GM12892 (cell line): ENCODE measurements at places on chromosomes 16 and 17.

DNA sequence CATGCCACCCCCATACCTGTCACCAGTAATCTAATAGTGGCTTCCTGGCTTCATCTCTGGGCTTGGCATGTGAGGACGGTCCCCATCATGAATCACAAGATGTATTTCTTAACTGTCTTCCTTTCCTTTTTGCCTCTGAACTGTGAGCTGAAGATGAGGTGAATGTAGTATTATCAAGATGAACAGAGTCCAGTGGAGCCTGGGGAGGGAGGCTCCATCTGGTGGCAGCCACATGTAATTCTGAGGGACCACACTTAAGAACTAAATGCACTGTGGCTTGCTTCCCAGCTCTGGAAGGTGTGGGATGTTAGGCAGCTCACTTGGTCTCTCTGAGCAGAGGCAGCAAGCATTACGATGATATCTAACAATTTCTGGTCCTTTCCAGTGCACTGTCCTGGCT is 354.9 kb upstream of the ASIC2 start:
- DNase-seq = no peak

GRCh38 chr17:39026980-39027451 is 59.8 kb upstream of the FBXO47 start:
- peak; percentile 36 for DNase-seq

DNA sequence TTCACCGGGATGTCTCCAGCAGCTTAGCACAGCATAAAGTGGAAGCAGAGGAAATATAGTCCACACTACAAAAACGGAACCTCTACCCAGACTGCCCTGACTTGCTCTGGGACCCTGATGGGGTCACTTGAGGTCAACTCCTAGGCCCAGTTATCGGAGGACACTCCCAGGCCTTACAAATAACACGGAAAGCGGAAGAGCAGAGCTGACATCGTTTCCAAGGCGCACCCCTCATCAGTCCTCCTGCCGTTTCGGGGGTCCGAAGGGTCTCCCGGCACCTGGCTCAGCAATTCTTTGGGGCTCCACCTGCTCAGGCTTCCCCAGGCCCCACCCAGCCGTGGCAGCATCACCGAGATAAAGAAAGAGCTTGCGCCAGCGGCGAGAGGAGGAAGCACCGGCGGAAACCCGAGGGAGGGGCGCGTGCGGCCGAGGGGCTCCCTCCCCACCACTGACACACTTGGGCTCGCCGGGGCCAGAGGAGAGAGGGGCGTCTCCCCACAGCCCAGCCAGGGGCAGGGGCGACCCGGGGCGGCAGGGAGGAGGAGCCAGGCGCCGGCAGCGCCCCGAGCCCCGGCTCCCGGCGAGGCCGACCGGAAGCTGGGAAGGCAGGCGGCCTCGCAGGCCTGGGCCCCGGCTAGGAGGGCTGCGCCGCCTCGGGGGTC is 727 bp downstream of the CORO7 start:
- peak; percentile 41 for DNase-seq

GRCh38 chr16:68756239-68756915 is 19.3 kb downstream of the CDH1 start:
- DNase-seq = peak; percentile 53

GRCh38 chr17:10205549-10206185 is 7.3 kb upstream of the GAS7 start:
- no peak for DNase-seq

GRCh38 chr17:36597226-36597625 is 4.2 kb upstream of the MRM1 start:
- no peak for DNase-seq

GRCh38 chr17:36470499-36470898 is 16.0 kb upstream of the ZNHIT3 start:
- DNase-seq = no peak

- DNase-seq = no peak
These were observed 6.8 kb downstream of the CRISPLD2 start for GRCh38 chr16:84826558-84826941.

- DNase-seq = no peak
These were observed 23.9 kb downstream of the TMEM11 start for GRCh38 chr17:21190078-21190477.

DNA sequence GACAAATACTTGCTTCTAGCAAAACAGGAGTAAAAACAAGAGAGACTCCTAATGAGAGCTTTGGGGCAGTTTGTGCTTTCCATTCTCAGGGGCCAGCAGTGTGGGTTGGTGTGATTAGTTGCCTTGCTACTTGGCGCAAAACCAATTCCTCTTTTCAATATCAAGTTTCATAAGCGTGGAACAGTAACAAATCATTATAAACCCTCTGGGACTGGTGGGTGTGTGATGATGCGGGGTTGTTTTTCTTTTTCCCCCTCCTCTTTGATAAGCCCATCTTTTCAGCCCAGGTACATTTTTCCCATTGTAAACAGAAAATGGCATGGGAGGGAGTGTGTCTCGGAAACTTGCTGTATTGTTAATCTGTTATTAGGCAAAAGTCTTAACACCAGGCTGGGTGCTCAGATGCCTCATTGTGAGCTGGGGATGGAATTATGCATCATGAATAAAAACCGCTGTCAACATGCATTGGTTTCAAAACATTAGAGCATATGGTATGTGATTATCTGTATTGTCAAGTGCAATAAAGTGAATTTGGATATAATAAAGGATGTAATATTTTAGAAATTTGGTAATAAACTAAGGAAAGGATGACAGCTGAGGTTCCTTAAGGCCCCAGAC is 166.4 kb downstream of the CCDC182 start:
- DNase-seq = no peak

DNA sequence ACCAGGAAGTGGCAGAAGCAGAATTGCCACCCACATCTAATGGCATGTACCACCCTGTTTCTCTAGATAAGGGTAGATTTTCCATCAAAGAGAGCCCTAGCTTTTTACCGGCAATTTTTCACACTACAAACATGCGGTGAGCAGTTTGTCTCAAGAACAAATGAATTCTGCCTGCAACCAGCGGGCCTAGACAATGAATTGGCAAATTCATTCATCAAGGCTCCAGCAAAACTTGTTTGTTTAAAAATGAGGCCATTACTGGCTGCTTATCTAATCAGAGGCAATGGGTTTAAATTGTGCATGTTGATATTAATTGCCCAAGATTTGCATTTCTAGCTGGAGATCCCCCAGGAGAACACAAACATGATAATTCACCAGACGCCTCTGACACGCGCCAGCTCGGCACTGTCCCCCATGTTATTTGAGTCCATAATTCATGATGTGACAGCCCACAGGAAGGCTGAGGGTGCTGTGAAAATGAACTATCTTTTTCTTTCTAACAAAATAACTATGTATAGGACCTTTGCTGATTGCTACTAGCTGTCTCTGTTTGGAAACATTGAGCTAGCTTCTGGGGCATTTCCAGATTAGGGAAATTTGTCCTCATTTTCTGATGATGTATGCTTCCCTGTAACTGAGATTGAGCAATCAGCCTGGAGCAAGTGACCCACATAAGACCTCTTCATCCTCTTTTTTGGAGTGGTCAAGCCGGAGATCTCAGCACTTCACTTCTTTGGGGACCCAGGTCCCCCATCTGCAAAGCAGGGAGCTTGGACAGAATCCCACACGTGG is 80.8 kb downstream of the CNGB1 start:
- DNase-seq = no peak

GRCh38 chr17:34068571-34068970 is 186.5 kb upstream of the CCL2 start:
- DNase-seq = no peak

DNA sequence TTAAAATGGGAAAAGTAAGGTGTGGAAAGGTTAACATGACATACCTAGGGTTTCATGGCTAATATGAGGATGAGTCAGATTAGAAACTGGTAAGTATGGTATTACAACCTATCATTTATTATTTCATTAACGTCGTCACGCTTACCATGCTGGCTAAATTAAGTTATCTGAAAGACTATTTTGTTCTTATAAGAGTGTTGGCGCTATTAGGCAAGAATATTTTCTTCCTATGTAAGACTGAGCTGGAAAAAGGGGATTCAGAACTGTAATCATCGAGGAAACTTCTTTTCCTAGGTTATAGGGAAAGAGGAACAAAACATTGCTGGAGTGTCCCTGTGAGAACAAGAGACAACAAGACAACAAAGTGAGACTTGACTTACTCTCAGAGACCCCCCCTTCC is 440.8 kb downstream of the KCNJ2 start:
- DNase-seq = no peak

- DNase-seq = no peak
These were observed 601 bp downstream of the JMJD8 start for GRCh38 chr16:683396-684070.

DNA sequence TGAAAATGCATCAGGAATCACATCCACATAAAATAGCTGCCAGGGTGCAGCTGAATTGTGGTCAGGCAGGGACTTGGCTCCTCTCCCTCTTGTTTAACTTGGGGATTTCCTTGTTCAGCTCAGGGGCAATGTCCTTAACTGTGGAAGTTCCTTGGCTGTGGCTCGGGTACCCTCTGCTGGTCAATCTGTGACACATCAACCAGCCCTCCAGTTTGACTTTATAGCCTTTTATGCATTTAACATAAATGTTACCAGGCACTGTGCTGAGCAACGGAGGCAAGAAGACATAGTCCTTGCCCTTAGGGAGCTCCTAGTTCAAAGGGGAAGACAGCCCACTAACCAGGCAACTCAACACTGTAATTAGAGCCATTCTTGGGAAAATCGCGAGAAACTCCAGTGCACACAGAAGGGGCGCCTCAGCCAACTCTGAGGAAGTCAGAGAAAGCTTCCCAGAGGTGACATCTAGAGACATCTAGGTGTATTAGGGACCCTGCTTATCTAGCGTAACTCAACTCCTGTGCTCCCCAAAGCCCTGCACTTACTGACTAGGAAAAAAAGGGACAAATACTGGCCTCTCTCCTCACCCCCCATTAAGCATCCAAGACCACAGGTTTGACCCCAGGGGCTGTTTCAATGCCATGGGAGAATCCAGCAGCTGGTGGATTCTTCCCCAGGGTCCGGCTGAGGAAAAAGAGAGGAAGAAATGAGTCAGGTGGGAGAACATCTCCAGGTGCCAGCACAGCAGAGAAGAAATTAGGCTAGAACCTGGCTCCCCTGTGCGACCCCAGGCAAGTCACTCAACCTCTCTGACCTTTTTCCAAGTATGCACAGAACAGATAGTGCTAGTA is 17.3 kb upstream of the EEF2K start:
- no peak for DNase-seq

DNA sequence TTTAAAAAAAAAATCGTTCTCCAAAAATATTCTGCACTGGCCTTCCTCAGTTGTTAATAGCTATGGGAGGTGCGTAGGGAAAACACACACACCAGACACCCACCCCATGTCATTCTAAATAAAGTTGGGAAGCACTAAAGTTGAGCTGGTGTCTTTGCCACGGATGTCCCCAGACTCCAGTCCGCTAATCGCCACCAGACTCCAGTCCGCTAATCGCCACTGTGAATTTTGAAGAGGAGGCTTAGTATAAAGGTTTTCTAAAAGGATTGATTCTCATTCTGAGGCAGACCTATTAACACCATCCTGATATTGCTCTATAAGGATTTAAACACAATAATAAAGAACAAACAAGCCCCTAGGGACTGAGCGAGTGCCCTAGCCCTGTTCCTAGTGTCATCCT is 22.7 kb upstream of the CPSF4L start:
- no peak for DNase-seq

- no peak for DNase-seq
These were observed 5.0 kb downstream of the CTF1 start for GRCh38 chr16:30901201-30902028.

DNA sequence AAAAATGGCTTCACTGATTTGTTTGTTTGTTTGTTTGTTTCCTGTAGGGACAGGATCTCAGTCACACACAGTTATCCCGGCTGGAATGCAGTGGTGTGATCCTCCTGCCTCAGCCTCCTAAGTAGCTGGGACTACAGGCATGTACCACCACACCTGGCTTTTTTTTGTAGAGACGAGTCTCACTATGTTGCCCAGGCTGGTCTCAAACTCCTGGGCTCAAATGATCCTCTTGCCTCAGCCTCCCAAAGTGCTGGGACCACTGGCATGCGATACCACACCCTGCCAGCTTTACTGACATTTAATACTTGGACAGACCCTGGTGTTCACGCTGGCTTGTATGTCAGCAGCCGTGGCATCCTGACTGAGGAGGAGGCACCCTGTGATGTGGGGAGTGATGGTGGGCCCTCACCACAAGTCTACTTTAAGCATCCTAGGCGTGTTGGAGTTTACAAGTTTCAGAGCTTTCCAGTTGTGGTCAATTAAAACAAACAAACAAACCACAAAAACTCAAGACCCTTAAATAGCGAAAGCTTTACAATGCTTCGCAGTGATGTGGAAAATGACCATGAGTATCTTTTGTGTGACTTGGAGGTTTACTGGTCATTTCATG is 5.1 kb downstream of the ABCA3 start:
- DNase-seq = no peak

DNA sequence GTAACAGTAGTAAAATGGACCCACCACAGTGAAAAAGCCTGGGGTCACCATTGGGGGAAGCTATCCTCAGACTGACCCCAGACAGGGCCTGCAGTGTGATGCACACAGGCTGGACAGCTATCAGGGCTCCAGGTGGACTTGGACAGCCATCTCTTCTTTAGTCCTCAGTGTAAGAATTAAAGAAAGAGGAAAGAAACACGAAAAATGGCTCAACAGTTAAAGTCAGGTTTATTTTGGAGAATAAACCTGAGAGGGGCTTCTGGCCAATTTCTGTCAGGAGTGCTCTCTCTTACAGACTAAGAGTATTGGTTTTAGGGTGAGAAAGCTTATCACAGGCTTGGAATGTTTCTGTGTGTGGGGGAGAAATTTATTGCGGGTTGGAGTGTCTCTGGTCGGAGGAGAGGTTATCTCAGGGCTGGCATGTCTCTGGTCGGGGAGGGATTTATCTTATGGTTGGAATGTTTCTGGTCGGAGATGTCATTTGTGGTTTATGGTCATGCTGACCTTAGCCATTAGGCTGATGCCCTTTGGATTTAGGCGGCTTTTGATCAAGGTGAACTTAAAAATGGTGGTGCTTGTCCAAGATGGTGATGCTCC is 10.8 kb upstream of the B4GALNT2 start:
- no peak for DNase-seq

DNA sequence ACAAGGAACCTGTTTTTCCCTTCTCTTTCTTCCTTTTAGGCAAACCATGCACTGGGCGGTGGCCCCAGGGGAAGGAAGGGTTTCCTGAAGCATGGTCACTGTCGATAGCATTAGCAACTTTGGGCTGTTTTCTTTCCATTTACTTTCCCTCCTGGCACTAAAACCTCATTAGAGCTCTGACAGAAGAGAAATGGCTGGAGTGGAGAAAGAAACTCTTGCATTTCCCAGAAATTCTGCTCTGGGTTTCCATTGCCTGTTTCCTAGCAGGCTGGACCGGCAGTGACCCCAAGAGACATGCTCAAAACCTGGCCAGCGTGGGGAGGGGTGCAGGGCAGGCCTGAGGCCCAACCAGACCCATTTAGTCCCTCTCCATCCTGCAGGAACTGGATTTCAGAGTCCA is 230.7 kb upstream of the CCL2 start:
- DNase-seq = no peak

DNA sequence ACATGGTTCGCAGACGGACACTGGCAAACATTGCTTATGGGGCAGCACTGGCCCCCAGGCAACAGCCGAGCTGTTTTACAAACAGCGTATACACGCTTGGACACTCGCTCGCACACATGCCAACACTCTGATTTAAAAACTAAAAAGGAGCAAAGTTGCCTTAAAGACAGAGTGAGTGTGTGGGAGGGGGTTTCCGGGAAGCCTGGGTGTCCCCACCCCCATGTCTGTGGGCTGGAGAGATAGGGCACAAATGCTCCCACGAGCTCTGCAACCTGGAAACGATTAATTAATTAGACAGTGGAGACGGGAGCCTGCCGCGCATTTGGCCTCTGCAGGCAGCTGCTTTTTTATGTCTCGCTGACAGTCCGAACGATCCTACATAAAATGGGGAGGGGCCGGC is 107.9 kb upstream of the ZNF469 start:
- no peak for DNase-seq

GRCh38 chr17:81510785-81511553 is 1.6 kb downstream of the ACTG1 start:
- DNase-seq = no peak
